ENCODE measurements at places on chromosomes 3 and 15. TPM values are rescaled to one million over a fixed set of nuclear protein-coding genes. Genes with fewer than 3 reads are reported as not detected.

Gene CTXN2
- polyA plus RNA-seq = not detected

Gene PXYLP1
- polyA plus RNA-seq = 21.7 TPM

- no peak for DNase-seq
Measured at GRCh38 chr15:78048628-78048920, 28.9 kb downstream of the TBC1D2B start.

GRCh38 chr15:55912982-55913381 lies 80.4 kb downstream of the NEDD4 start:
- no peak for DNase-seq

GRCh38 chr3:105166893-105167292 lies 199.8 kb upstream of the ALCAM start:
- DNase-seq = peak; percentile 47

Gene CCR8
- polyA plus RNA-seq = not detected

DNA sequence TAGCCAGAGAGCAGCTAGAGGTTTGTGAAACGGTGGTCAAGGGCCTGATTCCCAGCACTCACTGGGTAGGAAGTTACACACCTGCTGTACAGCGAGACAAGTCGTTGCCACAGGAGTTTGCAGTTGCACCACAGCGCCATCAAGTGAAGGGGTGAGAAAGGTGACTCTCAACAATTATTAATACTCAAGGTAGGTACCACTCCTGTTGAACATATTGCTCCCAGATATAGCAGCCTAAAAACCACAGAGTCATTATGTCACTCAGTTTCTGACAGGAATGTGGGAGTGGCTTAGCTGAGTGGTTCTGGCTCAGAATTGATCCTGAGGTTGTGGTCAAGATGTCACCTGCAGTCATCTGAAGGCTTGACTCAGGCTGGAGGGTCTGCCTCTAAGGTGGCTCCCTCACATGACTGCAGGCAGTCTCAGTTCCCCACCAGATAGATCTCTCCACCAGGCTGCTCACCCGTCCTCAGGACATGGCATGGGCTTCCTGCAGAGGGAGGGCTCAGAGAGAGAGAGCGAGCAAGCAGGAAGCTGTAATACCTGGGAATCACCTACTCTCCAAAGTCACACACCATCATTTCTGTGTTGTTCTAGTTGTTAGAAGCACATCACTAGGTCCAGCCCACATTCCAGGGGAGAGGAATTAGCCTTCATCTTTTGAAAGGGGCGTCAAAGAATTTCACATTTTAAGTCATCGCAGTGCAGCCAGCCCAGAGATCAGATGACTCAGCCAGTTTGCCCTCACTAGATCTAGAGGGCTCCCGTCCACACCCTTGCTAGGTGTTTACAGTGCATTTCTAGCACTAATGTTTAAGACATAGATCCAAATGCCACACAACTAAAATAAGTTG lies 17.0 kb upstream of the ANO10 start:
- no peak for DNase-seq

- DNase-seq = no peak
Measured at GRCh38 chr3:39295184-39295775, 15.4 kb upstream of the CX3CR1 start.

GRCh38 chr3:195609229-195609628 lies 25.5 kb upstream of the APOD start:
- no peak for DNase-seq

- DNase-seq = no peak
Measured at GRCh38 chr3:71906976-71907375, 122.0 kb upstream of the PROK2 start.

Gene ARPIN
- 11.1 TPM for polyA plus RNA-seq

Gene CNTN4
- polyA plus RNA-seq = not detected

DNA sequence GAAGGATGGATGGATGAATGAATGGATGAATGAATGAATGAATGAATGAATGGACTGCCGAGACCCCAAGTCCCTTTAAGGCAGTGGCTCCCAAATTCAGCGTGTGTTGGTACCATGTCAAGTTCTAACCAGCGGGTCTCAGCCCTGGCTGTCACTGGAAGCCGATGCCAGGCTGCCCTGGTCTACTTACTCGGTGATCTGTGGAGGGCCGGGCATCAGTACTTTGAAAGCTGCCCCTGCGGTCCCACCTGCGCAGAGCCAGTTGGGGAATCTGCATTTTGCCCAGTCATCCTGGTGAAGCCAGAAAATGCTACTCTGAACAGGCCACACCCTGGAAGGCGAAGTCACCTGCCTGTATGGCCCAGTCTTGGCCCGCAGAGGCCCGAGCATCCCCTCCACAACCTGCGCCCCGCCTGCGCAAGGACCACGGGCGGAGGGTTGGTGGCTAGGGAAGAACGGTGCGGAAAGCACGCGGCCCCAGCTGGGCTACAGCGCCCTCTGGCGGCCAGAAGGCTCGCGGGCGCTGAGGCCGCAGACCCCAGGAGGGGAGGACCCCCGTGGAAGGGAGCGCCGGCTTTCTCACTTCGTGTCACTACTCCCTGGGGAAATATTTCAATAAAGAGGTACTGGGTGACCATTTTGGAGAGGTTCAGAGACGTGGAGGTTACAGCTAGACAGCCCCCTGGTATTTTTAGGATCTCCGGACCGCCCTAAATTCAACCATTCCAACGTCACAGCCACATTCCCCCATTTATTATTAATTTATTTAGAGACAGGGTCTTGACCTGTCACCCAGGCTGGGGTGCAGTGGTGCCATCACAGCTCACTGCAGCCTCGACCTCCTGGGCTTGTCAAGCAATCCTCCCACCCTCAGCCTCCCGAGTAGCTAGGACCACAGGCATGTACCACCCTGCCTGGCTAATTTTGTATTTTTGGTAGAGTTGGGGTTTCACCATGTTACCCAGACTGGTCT lies 34.9 kb downstream of the PRKCD start:
- DNase-seq = no peak

Gene CCDC9B
- 5.5 TPM for polyA plus RNA-seq

DNA sequence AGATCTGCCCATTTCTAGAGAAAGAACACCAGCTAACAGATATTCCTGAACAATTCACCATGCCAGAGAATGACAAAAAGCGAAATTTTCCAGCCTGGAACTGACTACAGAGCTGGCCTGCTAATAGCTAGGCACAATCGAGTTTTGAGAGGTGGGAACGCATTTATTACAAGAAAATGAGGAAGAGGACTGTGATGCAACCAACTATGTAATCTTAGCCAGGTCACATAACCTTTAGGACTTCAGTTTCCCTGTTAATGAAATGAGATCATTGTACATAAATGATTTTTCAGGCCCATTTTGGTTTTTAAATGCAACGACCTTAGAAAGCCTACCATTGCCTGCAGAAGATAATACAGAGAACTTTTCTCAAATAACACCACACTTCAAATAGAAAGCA lies 72.1 kb upstream of the SETMAR start:
- DNase-seq = no peak

Gene CHRFAM7A
- 0.09 TPM for polyA plus RNA-seq

DNA sequence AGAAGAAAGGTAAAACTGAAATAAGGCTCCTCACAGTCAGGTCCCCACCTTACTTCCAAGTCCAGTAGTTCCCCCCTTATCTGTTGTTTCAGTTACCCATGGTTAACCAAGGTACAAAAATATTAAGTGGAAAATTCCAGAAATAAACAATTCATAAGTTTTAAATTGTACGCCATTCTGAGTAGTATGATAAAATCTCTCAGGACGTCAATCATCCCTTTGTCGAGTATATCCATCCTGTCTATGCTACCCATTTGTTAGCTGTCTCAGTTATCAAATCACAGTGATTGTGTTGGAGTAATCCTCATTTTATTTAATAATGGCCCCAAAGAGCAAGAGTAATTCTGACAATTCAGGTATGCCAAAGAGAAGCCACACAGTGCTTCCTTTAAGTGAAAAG lies 43.9 kb downstream of the LRRFIP2 start:
- DNase-seq = no peak

GRCh38 chr15:64862408-64862807 lies 20.7 kb downstream of the PLEKHO2 start:
- no peak for DNase-seq

Gene NUTM1
- not detected for polyA plus RNA-seq

Gene ZMYND10
- 0.87 TPM for polyA plus RNA-seq

DNA sequence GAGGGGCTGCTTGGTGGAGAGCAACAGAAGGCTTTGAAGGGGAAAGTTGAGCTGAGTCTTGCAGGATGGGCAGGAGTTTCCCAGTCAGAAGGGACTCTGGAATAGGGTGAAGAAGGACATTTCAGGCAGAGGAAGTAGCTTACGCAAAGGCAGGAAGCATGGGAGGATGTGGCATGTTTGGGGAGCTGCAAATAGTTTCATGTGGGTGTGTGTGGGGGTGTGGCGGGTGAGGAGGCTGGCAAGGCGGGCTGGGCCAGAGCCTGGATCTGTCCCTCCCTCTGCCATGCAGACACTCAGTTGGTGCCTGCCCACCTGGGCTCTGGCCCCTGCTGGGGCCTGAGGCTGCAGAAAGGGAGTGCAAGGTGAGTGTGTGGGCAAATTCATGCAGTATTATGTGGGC lies 10.4 kb downstream of the TEX264 start:
- no peak for DNase-seq

- DNase-seq = no peak
Measured at GRCh38 chr3:72163809-72164634, 379.1 kb upstream of the PROK2 start.

Gene MYRIP
- polyA plus RNA-seq = not detected

DNA sequence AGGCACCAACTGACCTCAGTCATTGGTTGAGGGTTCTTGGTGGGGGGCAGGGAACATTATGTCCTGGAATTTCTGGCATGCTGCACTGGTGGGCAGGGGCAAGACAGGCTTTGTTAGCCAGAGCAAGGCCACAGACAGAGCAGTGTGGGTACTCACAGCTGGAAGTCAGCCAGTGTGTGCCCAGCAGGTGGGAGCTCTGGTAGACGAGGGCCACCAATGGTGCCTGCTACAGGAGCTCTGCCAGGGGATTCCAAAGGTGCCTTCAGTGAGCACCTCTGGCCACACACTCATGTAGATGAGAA lies 31.3 kb downstream of the CYP8B1 start:
- DNase-seq = no peak

Gene ANKRD63
- polyA plus RNA-seq = not detected

DNA sequence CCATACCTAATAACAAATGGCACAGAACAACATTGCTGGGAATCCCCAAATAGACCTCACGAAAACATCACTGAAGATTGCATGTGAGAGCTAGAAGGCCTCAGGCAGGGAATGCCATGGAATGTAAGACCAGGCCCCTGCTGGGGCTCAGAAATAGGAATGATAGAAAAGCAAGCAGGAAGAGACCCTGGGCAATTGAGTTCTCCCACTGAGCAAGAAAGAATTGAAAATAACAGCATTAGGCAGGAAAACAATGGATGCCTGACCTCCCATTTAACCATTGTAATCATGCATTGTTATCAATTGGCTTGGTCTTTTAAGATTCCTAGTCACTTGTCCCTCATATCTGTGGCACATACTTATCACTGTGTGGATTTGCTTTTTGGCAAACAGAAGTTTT lies 581.6 kb downstream of the FHIT start:
- no peak for DNase-seq

DNA sequence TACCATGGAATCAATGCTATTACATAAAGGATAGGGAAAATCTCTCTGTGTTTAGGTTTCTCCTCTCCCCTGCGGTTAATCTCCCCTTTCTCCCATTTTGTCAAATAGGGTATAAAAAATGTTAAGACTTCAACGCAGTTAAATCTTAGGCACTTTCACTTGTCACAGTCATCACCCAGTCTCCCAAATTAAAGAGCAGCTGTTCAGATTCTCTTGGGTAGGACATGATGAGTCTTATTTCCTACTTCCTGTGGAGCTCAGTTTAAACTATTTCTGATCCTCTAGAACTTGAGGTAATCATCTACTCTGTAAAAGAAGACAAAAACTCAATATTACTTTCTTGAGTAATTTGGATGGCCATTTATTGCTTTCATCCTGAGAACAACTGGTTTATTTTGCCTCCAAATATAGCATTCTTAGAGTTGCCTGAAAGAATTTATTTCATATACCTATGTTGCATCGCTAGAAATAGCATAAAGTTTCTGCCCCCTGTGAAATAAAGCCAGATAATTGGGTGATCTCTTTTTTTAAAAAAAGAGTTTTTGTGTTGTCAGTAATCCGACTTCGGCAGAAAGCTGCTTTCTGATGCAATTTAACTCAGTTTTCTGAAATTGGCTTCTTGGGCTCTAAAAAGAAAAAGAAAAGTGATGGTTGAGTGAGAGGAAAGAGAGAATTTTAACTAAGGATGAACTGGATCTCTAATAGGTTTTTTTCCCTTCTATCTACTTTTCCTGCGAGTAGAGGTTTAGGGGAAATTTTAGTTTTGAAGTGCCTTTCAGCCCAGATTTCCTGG lies 20.7 kb downstream of the RAP2B start:
- no peak for DNase-seq

DNA sequence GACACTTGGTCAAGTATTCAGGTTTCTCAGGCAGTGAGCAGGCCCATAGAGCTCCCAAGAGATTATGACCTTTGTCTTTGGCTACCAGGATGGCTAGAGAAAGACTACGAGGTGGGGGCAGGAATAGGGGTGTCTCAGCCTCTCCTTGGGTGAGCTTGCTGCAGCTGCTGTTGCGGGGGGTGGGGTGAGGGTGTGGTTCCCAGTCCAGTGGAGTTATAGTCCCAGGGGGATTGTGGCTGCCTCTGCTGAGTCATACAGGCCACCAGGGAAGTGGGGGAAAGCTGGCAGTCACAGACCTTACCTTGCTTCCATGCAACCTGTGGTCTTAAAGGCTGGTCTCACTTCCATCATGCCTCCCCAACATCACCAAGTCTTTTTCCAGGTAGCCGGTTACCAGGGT lies 31.7 kb downstream of the ATP2C1 start:
- no peak for DNase-seq
